ENCODE measurements at places on chromosomes 11 and 22. TPM values are rescaled to one million over a fixed set of nuclear protein-coding genes. Genes with fewer than 3 reads are reported as not detected.

Gene OR51I1
- not detected for total RNA-seq

Gene GRAMD1B
- total RNA-seq = 5.9 TPM

Gene PLA2G3
- total RNA-seq = not detected

GRCh38 chr22:27306771-27307170 is 494.8 kb downstream of the MN1 start:
- no peak for DNase-seq

DNA sequence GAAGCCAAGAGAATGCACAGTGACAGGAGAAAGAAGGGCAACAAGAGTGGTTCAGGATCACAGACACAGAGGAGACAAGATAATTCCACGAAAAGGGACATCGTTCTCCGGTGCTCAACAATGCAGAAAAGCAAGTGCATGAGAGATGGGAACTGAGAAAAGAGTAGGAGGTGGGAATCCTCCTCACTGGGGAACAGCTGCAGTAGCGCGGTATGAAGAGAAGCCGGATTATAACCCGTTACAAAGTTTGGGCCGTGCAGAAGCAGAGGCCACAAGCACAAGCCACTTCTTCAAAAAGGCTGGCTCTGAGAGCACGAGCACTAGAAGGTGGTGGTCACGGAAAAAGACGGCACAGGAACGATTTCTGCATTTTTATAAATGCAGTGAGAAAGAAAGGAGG is 114.2 kb upstream of the BID start:
- no peak for DNase-seq

DNA sequence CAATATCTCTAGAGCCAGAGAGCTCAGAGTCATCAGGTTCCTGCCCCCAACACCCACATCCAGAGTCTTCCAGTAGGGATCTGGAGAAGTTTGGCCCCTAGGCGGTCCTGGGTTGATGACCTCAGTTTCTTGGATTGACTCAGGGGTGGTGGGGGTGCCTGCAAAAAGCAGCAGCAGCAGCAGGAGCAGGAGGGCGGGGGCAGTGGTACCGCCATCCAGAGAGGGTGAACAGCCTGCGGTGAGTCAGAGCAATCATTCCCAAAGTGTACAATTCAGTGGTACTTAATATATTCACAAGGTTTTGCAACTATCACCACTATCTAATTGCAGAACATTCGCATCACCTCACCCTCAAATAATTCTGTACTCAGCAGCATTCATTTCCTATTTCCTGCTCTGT is 9.9 kb upstream of the SEC14L3 start:
- DNase-seq = no peak

GRCh38 chr11:80156062-80156461 is 715.2 kb upstream of the TENM4 start:
- no peak for DNase-seq

DNA sequence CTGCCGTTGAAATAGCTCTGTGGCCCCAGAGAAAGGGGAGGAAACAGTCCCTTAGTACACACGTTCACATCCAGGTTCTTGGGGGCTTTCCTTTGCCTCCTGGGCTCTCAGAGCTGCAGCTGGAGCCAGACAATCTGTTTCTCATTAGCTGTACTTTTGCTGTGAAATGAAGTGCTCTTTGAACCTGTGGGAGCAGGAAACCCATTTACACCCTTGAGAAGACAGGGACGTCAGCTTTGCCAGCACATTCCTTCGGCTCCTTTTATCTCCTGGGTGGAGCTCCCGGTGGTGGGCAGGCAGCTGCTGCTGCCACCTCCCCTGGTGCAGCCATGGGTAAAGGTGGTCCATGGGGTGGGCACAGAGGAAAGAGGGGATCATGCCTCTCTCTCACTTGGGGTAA is 80.6 kb upstream of the TIMP3 start:
- no peak for DNase-seq

- DNase-seq = peak; percentile 87
These were observed 5.7 kb upstream of the SULT4A1 start for GRCh38 chr22:43867839-43868635.

DNA sequence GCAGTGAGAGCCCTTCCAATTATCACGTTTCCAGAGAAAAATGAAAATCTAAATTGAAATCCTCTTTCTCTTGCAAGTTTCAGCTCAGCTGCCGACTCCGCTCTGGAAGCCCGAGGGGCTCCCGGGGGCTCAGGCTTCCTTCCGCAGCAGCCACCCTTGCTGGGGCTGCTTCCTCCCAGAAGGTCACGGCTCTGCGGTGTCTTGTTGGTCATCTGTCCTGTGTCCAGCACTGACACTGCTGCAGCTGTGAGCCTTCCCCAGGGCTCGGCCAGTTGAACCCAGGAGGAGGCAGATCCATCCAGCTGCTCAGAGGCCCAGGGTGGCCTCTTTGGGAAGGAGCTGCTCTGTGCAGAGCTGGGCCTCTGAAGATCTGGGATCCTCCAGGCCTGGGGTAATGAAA is 1337.2 kb downstream of the TBC1D22A start:
- no peak for DNase-seq
